ENCODE measurements at places on chromosomes 11 and 22.

DNA sequence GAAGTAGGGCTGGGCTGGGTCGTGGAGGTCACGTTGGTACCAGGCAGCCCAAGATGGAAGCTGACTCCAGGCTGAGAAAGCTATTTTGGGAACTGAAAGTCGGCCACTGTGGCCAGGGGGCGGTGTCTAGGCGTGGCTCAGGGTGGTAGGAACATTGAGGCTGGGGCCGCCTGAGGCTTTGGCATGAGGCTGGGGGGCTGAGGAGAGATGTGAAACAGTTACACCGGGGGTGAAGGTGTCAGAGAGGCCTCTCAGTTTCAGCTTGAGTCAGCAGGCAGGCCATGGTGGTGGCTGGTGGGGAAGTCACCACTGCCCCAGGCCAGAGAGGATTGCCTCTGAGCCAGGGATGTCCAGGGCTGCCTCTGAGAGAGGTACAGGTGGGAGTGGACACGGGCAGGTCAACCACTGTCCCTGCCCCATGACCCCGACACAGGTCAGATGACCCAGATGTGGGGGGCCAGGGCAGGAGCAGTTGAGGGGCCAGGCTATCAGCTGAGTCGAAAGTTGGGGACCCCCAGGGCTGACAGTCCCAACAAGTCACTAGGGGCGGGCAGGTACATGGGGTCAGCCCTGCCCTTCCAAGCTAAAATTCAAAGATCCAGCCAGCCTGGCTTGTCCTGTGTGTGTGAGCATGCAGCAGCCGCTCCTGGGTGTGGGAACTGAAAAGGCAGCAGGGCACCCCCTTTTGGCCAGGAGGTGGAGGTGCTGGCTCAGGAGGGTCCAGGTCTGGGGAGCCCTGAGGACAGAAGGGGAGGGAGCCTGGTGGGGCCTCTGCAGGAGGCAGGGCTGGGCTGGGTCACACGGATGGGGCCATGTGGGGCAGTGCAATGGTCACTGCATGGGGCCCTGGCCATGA is 7.2 kb downstream of the KCNK7 start:
- DNase-seq = peak; percentile 56

DNA sequence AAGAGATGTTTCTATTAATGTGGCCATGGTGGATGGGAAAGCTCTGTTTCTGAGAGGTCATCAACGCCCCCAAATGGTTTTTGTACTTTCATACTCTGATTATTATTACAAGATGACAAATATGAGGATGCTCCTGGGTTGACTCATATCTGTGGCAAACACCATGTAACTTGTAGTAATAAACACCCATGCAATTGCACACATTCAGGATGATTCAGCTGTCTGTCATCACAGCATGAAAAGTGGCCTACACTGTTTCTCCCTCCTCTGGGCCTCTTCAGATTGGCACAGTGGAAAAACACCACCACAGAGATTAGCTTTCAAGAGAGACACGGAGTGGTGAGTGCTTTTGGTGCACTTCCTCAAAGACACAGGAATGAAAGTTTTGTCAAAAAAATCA is 85.4 kb downstream of the MTNR1B start:
- DNase-seq = no peak

DNA sequence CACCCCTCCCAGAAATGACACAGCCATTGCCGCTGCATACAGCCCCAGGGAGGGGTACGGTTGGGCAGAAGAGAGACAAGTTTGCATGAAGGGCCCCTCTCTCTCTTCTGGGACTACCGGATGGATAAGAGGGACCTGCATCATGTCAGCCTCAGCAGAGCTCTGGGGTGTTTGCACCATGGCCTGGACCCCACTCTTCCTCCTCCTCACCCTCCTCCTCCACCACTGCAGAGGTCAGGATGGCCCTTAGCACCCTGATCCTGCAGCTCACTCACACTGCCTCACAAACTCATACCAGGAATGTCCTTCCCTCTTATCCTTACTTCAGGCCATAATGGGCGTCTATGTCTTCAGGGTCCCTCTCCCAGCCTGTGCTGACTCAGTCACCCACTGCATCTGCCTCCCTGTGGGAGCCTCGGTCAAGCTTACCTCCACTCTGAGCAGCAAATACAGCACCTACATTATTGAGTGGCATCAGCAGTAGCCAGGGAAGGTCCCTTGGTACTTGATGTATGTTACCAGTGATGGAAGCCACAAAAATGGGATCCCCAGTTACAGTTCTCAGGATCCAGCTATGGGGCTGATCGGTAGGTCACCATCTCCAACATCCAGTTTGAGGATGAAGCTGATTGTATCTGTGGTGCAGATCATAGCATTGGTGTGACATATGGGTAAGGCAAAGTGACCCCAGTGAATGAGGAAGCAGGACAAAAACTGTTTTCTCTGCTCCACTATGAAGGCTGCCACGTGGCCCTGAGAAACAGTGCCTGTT is 62.2 kb upstream of the VPREB1 start:
- DNase-seq = no peak

GRCh38 chr11:94183886-94184264 is 55.2 kb downstream of the PANX1 start:
- peak; percentile 7 for DNase-seq

GRCh38 chr11:118443590-118444218 is 7.4 kb downstream of the KMT2A start:
- no peak for DNase-seq

GRCh38 chr11:25094085-25094802 is 597.4 kb downstream of the LUZP2 start:
- no peak for DNase-seq

- DNase-seq = no peak
Measured at GRCh38 chr11:83695046-83695445, 408.9 kb upstream of the CCDC90B start.

- DNase-seq = no peak
Measured at GRCh38 chr11:27234043-27234668, 128.9 kb downstream of the CCDC34 start.

DNA sequence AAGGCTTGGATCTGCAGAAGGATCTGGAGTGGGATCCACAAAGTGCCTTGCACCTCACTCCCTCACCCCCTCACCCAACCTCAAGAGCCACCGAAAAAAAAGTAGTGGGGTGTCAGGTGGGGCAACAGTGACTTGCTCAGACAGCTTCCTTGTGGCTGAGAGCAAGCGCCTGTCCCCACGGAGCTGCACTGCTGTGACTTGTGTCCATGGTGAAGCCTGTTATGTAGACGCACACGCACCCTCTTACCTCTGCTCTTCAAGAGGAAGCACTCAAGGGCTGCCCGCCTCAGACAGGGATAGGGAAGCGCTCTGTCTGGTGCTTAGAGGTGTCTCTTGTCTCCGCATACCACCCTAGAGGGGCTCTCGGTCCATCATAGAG is 1.2 kb downstream of the DRD2 start:
- DNase-seq = no peak

- no peak for DNase-seq
Measured at GRCh38 chr11:61147791-61148620, 13.2 kb downstream of the VPS37C start.

DNA sequence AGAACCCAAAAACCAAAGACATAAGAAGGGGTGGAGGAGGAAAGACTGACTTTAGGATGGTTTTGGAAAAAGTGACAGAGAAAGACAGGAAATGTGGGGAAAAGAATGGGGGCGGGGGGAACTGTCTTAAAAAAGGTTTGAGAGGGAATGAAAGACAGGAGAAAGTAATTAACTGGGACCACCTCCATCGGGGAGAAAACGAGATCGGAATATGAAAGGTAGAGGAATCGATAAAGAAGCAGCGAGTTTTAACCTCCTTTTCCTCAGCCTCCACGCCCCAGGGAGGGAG is 524 bp downstream of the MTMR2 start:
- no peak for DNase-seq

DNA sequence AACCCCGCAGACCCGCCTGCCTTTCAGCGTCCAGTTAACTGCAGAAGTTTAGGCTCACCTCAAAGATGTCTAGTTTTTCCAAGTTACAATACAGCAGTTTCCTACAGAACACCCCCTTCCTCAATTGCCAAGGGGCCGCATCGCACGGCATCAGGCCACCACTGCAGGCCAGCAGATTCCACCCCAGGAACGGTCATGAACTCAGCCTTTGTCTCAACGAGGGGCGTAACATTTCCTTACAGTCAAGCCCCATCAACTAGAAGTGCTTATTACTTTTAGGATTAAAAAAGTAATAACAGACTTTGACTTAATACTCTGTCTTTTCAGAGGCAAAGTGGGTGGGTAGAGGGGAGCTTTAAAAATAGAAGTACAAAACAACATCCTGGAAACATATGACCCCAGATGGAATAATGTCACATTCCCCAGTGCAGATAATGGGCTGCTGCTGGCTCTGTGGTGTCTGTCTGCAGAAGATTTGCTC is 36.3 kb downstream of the PPP2R1B start:
- no peak for DNase-seq

DNA sequence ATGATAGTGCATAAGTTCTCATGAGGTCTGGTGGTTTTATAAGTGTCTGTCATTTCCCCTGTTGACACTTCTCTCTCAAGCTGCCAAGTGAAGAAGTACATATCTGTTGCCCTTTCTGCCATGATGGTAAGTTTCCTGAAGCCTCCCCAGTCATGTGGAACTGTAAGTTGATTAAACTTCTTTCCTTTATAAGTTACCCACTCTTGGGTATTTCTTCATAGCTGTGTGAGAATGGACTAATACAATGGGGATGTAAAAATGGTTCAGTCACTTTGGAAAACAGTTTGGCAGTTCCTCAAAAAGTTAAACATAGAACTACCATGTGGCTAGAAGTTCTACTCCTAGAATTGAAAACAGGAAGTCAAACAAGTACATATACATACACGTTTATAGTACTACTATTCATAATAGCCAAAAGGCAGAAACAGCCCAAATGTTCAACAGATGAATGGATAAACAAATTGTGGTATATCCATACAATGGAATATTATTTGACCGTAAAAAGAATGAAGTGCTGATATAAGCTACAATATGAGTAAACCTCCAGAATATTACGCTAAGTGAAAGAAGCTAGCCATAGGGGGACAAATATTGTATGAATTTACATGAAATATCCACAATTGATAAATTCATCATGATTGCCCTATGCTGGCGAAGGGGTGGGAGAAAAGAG is 16.0 kb upstream of the DKK3 start:
- no peak for DNase-seq

GRCh38 chr11:46977038-46977813 is 40.7 kb downstream of the CSTPP1 start:
- DNase-seq = no peak

DNA sequence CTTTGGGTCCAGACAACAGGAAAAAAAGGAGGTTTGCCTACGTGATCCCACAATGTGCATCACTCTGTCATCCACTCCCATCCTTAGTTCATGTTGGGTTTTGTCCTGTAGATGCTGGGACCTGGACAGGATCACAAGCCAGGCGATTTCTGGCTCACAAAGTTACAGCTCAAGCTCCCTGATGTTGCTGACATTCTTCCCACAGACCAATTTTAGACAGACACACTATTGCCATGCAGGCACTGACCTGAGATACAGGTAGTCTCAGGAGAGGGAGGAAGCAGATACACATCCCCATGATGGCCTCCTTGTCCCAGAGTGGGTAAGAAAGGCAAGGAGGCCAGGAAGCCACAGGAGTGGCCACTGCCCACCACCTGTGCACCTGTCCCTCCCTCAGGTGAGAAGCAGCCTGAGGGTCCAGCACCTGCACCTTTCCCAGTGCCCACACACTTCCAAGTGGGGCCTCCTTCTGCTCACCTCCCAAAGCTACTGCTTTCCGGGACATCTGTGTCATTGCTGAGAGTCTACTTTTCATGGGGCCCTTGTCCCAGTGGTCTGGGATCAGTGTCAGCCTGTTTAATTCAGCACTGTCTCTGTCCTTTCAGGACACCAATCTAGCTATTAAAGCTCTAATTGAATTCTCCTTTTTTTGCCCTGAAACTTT is 52.0 kb upstream of the TOP3B start:
- DNase-seq = no peak

DNA sequence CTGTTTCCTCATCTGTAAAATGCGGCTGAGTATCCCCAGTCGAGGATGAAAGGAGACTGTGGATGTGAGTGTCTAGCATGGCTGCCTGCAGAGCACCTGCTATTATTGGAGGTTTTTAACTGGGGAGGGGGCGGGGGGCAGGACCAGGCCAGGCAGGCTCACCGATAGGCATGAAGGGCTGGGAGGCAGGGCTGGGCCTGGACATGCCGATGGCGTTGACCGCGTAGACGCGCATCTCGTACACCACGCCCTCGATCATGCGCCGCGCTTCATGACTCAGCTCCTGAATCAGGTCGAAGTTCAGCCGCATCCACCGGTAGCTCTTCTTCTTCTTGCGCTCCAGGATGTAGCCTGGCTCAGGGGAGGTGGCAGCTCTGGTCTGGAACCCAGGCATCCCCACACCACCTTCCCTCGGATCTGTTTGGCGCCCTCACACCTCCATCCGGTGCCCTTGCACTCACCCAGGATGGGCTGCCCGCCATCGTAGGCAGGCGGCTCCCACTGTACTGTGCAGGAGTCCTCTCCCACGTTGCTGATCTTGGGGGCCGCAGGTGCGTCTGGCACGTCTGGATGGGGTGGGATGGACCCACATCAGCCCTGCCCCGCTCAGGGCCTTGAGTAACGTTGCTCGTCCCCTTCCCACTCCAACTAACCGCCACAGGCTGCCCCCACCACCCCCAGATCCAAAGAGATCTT is 15.1 kb downstream of the MYBPC3 start:
- DNase-seq = no peak

GRCh38 chr11:71268706-71269321 is 16.4 kb upstream of the SHANK2 start:
- DNase-seq = no peak

DNA sequence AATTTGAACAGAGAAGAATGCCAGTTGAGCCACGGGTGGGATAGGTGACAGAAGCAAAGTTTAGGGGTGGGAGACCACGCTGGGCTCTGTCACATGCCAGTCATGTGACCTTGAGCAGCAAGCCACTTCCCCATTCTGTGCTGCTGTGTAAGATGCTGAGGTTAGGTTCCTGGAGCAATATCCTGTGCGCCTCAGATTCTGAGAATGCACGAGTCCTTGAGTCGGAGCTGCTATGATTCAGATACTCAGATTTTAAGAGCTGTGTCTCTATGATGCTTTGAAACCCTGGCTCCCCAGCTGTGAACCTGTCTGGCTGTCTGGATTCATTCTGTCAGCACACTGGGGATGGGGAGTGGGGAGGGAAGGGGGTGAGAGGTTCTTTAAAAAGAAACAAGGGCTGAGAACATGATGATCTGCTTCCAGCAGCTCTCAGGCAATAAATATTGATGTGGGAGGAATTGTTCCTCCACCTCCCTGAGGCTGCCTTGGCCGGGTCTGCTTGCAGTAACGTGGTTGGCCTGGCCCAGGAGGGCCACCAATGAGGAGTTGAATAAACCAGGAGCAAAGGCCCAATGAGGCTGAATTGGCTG is 24.0 kb downstream of the SLCO2B1 start:
- DNase-seq = no peak

DNA sequence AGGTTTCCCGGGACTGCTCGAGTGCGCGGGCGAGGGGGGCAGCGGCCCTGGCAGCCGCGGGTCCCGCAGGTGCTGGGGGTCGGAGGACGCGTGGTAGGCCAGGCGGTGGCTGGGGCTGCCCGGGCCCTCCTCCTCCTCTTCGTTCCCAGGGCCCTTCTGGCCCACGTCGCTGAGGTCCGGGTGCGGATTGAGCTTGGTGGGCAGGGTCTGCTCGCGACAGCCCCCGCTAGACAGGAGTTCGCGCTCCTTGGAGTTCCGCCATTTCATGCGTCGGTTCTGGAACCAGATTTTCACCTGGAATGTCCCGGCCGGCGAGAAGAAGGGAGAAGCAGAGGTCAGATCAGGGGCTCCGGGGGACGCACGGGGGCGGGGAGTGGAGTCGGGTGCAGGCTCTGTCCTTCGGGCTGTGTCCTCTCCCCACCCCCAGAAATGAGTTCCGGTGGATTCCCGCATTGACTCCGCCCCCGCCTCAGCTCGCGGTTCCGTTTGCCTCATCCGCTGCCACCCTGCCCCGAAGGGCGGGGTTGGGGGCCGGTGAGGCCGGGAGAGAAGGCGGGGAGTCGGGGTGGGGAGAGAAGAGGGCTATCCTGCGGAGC is 3.9 kb downstream of the DBX1 start:
- DNase-seq = no peak
